CD4-positive, alpha-beta T cell treated with Interleukin-17A for 1 hour (primary cell): ENCODE measurements at places on chromosomes 16 and 17.
A peak's percentile ranks its signal among the peaks of the same experiment; 100 is the strongest.

GRCh38 chr16:83599789-83600462, 207.9 kb upstream of the HSBP1 start:
- DNase-seq, result no peak

- peak; percentile 43 for DNase-seq
Observed at GRCh38 chr17:80036715-80037477, 454 bp downstream of the CCDC40 start.

DNA sequence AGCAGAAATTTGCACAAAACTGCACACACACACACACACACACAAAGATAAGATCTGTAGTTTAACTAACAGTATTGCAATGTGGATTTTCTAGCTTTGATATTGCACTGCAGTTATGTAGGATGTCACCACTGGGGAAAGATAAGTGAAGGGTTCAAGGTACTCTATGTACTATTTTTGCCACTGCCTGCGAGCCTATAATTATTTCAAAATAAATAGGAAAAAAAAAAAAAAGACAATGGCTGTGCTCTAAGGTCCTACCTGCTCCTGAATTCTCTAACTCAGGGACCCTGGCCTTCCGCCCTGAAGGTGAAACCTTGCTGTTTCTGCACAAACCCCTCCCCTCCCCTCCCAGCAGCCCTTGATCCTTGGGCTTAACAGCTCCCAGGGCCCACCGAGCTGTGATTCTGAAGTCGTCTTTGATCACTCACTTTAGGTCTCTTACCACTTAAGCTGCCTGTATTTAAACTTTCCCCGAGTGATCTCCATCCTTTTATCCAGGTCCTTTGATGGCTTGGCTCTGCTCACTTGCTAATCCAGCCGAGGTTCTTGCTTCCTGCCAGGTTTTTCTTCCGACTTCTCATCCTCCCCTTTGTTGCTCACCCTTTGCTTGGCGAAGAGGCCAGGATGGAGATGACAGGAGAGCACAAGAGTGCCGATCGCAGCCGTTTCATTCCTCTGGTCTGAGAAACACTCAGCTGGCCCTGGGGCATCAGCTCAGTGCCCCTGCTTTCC, 37.7 kb downstream of the TMEM114 start:
- no peak for DNase-seq

- no peak for DNase-seq
Observed at GRCh38 chr17:68812876-68813584, 142.2 kb downstream of the ABCA8 start.

GRCh38 chr16:89449726-89450335, 40.5 kb downstream of the ANKRD11 start:
- no peak for DNase-seq

DNA sequence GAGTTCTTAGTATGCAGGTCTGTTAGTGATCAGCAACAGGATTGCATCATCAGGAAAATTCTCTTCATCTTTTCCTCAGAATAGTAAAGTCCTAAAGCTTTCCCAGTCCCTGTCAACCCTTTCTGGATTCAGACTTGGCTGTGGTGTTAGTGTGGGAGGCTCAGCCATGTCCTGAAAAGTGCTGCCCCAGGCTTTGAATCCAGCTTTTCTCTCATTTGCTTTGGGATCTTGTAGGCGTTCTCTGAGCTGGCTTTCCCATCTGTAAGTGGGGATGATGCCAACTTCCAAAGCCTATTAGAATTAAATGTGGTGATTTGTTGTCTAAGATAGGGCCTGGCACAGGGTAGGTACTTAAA, 3.0 kb downstream of the ALKBH5 start:
- DNase-seq, result no peak

- DNase-seq, result no peak
Observed at GRCh38 chr16:55552621-55553020, 13.9 kb upstream of the CAPNS2 start.

- no peak for DNase-seq
Observed at GRCh38 chr16:47448830-47449575, 11.9 kb downstream of the ITFG1 start.

DNA sequence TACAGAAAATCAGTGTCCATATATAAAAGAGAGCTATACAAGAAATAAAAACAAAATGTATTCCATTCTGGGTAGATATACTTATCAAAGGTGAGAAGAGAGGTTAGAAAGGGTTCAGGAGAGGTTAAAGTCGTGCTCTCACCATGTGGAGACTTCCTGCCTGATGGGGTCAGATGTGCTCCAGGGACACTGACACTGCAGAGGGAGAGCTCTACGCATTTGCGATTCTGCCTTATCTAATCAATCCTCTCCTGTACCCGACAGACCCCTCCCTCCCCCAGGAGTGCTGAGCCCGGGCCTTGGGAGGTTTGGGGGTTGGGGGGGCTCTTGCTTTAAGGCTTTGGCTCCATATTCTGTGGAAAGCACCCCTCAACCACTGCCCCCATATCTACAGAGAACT, 16.6 kb upstream of the SLC5A11 start:
- no peak for DNase-seq

DNA sequence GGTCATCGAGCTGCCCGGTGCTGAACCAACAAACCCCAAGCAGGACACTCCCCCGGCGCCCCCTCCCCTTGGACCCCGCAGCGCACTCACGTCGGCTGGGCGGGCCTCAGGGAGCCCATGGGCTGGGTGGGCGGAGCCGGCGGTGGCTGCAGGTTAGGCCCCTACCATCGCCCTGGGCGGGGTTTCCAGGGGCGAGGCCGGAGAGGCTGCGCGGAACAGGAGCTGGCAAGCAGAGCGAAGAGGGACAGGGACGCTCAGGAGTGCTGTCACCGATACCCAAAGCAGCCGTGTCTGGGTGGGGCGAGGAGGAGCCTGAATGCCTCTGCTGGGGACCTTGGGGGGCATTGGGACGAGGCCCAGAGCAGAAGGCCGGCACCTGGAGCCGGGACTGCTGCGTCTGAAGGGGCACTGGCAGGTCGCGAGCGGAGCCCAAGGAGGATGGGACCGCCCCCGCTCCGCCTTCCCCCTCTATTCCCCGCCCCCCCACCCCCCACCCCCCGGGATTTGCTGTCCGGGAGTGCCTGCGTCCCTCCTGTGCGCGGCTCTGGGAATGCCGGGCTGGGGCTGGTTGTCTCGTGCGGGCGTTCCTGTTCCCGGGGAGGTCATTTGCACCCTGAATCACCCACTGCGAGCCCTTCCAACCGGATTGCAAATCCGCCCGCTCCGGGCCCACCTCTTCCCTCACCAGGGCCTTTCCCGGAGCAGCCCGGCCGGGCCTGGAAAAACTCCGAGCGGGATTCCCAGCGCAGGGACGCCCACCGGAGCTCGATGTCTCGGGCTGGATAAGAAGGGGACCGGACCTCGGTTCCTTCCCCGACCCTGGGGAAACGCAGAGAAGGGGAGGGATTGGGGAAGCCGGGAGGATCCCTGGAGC, 902 bp downstream of the ARHGAP27 start:
- peak; percentile 79 for DNase-seq

DNA sequence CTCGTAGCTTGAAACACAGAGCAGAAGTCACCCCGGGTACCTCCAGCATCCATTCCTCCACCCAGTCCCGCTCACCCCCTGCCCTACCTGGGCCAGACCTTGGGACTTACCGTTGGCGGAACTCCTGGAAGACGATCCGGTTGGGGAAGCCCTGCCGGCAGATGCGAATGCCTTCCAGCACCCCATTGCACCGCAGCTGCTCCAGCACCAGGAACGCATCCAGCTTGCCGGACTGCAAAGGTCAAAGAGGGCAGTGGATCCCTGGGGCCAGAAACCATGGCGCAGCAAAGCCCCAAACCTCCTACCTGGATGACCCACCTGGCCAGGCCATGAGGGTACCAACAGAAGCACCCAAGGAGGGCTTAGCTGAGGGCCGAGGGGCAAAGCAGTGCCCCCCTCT, 97.9 kb downstream of the NDE1 start:
- DNase-seq, result no peak

GRCh38 chr17:607361-608147, 107.1 kb downstream of the VPS53 start:
- DNase-seq, result no peak

- DNase-seq, result no peak
Observed at GRCh38 chr17:72299100-72299499, 178.3 kb downstream of the SOX9 start.

DNA sequence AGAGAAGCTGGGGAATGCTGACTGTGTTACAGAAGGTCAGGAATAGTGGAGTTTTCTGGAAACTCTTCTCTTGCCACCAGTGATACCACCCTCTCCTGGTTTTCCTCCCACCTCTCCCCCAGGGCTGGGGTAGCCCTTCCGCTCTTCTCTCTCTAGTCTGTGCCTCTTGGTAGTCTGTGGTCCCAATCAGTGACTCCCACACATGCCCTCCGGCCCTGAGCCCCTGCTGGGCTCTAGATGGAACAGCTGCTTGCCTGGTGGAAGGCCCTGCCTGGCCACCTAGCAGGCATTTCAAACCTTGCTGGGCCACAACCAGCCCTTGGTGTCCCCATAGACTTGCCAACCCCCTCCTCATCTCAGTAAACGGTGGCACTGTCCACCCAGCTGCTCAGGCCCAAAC, 15.2 kb upstream of the MTSS2 start:
- DNase-seq, result no peak

GRCh38 chr16:85250147-85250463, 137.8 kb upstream of the CIBAR2 start:
- no peak for DNase-seq

- DNase-seq, result no peak
Observed at GRCh38 chr16:2056681-2057407, 9.1 kb downstream of the TSC2 start.

- no peak for DNase-seq
Observed at GRCh38 chr16:15415511-15415985, 18.8 kb upstream of the BMERB1 start.

DNA sequence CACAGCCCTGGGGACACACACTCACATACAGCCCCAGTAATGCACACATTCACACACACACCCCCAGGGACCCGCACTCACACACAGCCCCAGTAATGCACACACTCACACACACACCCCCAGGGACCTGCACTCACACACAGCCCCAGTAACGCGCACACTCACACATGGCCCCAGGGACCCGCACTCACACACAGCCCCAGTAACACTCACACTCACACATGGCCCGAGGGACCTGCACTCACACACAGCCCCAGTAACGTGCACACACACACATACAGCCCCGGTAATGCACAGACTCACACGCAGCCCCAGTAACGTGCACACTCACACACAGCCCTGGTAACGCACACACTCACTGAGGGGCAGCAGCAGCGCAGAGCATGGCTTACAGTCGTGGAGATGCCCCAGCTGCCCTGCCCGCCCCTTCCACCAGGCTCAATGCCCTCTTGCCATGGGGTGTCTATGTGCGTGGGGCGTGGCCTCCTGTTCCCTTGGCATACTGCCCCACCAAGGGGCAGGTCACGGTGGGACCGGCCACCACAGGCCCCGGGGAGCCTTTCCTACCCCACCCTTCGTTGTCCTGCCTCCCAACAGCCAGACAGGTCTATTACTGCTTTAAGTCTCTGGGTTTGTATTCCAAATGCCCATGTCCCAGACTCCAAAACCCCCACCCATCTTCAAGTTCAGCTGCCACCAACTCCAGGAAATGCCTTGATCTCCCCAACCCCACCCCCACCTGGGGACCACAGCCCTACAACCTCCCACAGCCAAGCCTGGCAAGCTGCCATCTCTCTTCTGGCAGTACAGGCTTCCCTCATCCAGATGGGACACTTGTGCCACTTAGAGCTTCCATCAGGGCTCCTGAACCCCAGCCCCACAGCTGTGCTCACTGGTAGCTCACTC, 2.7 kb downstream of the CCDC102A start:
- DNase-seq, result peak; percentile 51

DNA sequence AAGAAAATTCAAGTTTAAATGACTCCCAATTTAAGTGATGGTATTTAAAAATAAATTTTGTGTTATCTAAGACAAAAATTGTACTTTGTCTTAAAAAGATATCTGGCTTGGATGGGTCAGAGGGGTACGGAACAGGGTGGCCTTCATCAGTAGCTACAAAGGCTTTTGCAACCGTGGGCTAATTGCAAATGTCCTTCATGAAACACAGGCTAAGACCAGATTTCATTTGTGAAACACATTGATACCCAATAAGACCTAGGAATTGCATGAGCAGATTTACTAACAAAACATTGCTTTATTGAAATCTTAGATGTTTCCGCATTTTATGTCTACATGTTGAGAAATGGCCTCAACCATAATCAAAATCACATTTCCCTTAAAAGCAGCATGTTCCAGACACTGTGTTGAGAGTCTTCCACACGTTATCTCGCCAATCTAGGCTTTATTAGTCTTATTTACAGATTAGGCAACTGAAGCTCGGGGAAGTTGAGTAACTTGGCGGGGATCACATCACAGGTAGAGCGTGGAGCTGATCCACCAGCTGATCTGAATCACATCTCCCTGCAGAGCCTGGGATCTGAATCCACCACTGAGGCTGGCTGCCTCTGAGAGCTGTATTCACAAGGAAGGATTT, 21.8 kb downstream of the FBXO39 start:
- DNase-seq, result no peak

DNA sequence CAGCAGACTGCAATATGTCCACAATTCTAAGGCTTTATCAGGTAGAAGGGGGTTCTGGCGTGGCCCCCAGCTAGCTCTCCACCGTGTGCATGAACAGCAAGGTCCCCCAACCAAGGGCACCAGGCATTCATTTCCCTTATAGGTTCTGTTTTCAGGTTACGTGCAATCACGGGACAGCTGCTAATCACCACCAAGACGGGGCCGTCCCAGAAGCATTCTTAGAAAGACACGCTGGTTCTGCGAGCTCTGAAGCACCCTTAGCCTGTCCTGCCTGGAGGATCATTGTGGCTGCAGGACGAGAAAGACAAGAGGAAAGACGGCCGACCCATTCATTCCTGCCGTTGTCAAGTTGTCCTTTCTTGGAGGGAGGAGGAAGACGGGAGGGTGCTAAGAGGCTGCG, 302.9 kb downstream of the SOX9 start:
- no peak for DNase-seq

DNA sequence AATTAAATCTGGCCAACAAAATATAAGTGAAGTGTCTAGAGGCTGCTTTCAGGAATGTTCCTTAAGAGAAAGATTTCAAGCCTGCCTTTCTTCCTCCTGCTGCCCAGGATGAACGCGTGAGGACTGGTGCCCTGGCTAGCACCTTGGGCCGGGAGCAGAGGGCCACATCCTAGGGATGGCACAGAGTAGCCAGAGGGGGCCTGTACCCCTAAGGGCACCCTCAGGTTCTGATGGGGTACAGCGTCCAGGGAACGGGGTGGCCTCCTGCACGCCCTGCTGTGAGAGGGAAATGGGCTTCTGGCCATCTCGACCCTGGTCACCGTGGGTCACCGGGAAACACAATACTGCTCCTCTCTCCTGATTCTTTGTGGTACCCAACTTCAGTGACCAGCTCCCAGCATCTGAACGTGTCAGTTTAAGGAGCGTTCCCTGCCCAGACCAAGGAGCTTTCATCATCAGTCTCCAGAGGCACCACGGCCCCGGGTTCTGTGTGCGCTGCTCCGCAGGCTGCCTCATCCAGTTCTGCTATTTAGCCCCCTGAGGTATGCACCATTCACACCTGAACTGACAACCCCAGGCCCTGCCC, 40.3 kb downstream of the MAP1LC3B start:
- DNase-seq, result no peak

GRCh38 chr16:60820361-60820760, 1215.9 kb downstream of the CDH8 start:
- DNase-seq, result no peak

DNA sequence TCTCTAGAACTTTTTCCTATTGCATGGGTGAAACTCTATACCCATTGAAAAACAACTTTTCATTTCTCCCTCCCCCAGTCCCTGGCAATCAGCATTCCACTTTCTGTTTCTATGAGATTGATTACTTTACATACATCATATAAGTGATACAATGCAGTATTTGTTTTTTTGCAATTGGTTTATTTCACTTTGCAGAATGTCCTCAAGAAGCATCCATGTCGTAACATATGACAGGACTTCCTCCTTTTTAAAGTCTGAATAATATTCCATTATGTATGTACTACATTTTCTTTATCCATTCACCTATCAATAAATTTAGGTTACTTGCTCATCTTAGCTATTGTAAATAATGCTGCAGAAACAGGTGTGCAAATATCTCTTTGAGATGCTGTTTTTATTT, 8.8 kb downstream of the IL21R start:
- no peak for DNase-seq
